ENCODE measurements at places on chromosomes 5 and 9.

GRCh38 chr5:172042183-172042582 is 35.7 kb upstream of the FBXW11 start:
- DNase-seq, result no peak

DNA sequence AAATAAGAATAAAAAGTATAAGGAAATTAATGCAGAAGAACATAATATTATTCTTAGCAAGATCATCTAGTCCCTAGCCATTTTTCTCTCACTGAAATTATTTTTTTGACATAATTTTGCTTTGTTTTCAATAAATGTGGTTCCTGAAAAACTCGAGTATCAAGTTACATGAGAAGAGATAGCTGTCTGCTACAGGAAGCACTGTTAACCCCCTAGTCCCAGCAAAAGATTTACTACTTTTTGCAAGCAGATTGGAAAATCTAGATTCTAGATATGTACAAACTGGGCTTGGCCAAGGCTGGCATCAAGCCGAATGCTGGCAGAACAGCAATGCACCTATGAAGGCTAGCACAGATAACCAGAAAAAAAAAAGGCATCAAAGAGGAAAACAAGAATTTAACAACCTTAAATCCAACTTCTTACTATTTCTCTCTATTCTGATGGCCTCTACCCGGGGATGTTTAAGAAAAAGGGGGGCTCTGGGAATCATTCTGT is 21.9 kb upstream of the ISCA1 start:
- DNase-seq, result peak; percentile 34

GRCh38 chr5:10627160-10627701 is 63.4 kb downstream of the ANKRD33B start:
- peak; percentile 35 for DNase-seq

GRCh38 chr9:80994892-80995291 is 694.5 kb downstream of the TLE1 start:
- DNase-seq, result no peak

DNA sequence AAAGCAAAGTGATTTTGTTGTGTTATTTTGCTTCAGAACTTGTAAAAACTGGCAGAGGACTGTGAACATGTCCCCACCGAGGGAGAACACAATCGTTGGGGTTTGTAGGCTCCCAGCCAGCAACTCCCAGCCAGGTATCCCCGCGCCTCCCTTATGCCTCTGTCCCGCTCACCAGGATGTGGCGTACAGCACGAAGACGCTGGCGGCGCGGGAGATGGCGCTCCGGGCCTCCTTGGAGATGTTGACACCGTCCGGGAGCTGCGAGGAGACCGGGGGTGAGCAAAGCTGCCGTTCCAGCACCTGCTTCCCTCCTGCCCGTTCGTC is 630 bp downstream of the POLE3 start:
- DNase-seq, result no peak

- DNase-seq, result no peak
Measured at GRCh38 chr9:137632230-137633161, 13.7 kb downstream of the EHMT1 start.

DNA sequence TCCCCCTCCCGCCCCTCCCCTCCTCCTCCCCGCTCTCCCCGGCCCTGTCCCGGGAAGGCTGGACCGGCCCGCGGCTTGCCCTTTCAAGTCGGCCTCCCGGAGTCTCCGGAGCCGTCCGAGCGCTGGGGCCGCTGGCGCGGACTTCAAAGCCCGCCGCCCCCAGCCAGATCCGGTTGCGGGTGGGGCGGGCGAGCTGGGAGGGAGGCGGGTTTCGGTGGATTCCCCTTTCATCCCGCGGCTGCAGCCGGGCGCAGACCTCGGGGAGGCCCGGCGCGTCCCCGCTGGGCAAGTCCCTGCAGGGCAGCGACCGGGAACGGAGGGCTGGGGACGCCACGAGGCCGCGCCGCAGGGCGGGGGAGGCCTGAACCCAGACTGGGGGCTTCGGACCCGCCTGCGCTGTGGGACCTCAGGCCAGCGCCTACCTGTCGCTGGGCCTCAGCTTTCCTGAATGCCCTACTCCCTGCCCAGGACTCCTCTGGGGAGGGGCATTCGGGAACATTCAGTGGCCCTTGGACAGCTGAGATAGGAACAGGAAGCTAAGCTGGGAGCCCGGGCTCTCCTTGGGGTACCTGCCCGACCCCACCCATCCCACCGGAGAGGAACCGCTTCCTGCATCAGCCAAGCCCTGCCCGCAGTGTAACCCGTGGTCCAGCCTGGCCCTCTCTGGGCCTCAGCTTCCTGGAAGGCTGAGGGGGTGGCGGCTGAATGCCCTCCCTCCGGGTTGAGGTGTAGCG is 23.4 kb downstream of the C9orf50 start:
- DNase-seq, result peak; percentile 91

- no peak for DNase-seq
Measured at GRCh38 chr9:134320126-134320867, 6.0 kb upstream of the RXRA start.

DNA sequence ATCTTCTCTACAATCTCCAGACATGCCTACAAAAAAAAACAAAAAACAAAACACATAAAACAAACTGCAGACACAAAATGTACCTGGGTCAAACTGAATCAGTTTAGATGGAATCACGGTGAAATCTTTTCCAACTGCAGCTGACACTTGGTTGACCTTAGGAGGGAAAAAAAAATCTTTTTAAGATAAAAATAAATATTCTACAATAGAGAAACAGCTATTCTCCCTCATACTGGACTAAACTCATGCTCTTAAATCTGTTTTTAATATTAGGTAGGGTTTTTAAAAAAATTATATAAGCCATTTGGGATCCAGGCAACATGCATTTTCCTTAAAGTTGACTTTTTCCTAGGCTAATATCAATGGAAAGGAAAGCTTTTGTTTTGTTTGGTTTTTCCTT is 33.8 kb upstream of the CER1 start:
- DNase-seq, result no peak

Measured in lung (tissue), 17 donors.